Stimulated activated CD8-positive, alpha-beta memory T cell treated with anti-CD3 and anti-CD28 coated beads, Interleukin-4, amount 100 ng/mL, for 1 hour (primary cell): ENCODE measurements at places on chromosomes 6 and 20.

DNA sequence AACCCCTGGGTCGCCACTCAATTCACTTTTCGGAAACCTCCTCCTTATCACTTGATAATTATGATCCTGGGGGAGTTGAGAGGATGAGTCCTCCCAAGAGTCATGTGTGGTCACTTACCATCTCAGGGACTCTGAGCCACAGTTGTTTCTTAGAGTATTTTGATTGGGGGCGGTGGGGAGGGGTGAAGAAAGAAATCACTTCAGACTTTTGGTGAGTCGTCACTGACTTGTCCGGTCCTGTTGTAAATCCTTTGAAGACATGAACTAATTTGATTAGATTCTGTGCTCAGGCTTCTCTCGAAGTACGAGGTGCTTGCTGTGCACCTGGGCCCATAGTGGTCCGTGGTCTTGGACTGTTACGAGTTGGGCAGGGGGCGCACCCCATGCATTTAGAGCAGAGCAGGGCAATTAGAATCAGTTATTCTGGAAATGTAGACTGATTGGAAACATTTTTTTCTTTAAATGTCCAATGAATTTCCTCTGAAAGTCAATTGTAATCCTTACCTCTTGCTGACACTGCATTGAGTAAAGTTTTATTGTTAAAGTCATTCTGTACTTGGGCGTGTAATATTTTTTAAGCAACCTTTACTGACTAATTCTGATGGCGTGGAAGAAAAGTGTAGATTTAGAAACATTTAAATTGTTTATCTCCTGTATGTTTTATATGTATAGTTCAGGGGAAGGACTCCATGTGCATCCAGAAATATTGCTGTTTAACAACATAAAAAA is 173.4 kb downstream of the SLC16A10 start:
- no peak for DNase-seq

GRCh38 chr6:6007366-6008088 is 802 bp upstream of the NRN1 start:
- no peak for DNase-seq

DNA sequence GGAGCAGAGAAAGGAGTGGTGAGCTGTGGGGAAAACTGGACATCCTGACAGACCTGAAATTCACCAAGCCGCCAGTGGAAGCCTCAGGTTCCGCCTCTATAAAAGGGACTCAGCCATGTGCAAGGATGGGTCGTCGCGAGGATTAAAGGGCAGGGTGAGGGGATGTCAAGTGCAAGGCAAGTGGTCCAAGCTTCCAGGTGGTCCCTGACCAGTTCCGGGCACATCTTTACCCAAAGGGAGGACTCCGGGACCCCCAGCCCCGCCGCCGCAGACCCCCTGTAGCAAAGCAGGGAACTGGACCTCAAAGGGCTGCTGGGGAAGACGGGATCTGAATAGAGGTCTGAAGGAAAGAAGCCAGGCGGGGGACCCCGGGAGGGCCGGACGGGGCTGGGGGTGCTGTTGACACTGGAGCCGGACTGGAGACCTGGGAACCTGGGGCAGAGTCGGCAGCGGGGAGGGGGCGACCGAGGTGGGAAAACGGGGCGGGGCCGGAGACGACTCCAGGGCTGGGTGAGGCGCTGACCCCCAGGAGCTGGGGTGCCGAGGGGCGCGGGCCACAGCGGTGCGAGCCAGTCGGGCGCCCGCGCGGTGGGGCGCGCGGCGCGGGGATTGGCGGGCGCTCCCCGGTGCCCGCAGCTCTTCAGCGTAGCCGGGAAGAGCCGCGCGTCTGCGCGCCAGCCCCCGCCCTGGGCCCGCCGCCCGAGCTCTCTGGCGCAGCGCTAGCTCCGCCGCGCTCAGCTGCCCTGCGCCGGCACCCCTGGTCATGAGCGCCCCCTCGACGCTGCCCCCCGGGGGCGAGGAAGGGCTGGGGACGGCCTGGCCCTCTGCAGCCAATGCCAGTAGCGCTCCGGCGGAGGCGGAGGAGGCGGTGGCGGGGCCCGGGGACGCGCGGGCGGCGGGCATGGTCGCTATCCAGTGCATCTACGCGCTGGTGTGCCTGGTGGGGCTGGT is at the start of gene SSTR4:
Gene SSTR4, plus strand, starts transcription at position 592 of the 951 bp plus-strand sequence. Its CDS starts 172 bp downstream, at position 764.
- no peak for DNase-seq

- no peak for DNase-seq
Measured at GRCh38 chr20:5871459-5872410, 78.6 kb downstream of the TRMT6 start.

- no peak for DNase-seq
Measured at GRCh38 chr6:33950472-33950881, 146.7 kb upstream of the MLN start.

DNA sequence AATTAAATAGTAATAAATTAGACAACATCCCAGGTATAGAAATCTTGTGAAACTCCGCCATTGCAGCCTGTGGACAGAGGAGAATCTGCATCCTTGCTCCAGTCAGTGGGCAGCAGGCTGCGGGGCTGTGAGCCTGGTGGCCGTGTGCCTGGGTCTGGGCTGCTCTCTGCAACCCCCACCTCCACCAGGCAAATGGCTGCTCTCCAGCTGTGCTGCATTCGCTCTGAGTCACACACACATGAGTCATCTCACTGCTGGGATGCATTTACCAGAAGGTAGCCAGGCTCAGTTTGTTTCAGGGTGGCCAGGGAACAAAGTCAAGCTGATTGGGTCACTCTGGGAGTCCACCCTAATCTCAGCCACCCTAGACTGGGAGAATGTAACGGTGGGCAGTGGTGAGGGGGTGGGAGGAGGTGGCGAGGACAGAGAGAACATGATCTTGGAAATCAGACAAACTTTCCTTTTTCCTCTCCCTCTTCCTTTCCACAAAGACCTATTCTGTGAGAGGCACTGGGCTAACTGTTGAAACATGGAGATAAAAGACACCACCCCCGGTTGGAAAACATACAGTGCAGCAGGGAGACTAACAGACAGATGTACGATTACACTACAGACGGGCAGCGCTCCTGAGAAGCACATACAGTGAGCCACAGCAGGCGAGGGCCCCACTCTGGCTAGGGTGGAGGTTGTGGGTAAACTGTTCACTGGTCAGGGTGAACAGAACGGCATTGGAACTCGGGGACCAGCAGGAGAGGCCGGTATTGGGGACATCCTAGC is 59.2 kb downstream of the TRAM2 start:
- no peak for DNase-seq
